Fibroblast of gingiva (primary cell): ENCODE measurements at places on chromosomes 5 and 9.
A peak's percentile ranks its signal among the peaks of the same experiment; 100 is the strongest.

DNA sequence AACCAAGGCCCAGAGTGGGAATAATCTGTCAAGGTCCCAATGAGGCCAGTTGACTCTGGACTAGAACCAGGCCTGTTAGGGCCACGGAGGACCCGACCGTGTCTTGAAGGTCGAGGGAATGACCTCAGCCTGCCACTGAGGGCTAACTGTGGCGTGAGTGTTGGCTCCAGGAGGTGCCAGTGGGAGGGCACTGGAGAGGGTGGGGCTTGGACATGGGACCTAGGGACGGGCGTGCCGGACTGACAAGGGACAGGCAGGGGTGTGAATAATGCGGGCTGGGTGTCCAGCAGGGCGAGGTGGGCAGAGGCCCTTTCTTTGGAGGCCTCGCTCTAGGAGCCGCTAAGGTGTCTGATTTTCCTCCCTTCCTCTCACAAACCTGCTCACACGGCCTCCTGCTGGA is 7.5 kb downstream of the ADAMTSL2 start:
- no peak for DNase-seq

DNA sequence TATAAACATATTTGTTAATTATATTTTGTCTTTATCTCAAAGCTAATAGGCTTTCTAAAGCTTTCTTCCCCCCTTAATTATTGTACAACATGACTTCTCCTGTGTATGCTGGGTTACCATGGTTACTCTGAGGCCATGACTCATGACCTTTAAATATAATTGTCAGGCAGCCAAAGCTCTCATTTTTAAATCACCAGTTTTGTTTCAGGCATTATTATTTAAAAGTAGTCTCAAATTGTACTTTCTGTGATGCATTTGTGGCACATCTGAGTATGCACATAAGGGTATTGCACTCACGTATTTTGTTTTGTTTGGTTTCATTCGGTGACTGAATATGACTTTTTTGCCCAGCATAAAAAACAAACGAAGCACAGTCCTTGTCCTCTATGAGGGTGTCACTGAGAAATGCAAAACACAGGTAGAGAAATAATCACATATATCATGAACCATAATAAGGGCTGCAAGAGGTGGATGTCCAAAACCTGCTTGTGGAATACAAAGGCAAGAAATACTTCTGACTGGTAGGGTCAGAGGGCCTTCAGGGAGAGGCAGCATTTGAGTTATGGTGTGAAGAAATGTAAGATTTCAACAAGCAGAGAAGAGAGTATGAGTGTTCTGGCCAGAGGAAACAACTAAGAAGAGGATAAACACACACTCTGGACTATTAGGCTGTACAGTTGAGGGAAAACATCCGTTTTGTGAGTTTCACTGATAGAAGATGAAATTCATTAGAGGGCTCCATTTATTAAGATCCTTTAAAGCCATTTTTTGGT is 2.1 kb downstream of the CCDC192 start:
- peak; percentile 86 for DNase-seq

GRCh38 chr5:219991-220390 is 1.9 kb downstream of the SDHA start:
- DNase-seq = no peak

DNA sequence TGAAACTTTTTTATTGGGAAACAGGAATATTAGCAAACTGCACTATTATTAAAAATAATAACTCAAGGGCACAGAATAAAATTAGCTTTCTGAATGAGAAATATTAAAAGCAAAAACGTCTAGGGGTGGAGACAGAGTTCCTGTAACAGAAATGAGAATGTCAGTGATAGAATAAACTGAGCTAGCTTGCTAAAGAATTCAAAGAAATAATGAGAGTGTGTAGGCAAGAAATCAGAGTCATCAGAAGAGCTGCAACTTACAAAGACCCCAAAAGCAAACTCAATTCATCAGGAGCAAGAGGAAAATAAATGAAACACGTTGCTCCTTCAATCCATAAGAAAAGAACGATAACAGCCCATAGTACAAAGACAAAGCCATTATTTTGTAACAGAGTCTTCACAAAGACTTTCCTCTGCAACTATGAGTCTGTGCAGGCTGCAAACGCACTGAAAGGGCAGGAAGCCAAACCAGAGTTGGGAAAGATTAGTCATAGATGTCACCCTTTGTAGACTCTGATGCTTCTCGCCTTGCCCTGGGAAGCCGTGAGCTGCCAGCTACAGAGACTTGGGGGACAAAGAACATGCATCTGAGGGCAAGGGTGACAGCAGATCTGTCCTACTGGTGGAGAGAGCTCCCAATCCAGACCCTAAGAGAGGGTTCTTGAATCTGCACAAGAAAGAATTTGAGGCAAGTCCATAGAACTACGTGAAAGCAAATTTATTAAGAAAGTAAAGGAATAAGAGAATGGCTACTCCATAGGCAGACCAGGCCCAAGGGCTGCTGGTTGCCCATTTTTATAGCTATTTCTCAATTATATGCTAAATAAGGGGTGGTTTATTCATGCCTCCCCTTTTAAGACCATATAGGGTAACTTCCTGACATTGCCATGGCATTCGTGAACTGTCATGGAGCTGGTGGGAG is 40.8 kb downstream of the SHC3 start:
- peak; percentile 95 for DNase-seq

GRCh38 chr9:13278023-13278367 is 1.5 kb downstream of the MPDZ start:
- no peak for DNase-seq

GRCh38 chr9:18947892-18948339 is 85.1 kb downstream of the SAXO1 start:
- DNase-seq = no peak
